ENCODE measurements at places on chromosomes 3 and 15.

- DNase-seq: peak; percentile 32
These were observed 27.7 kb upstream of the LRRFIP2 start for GRCh38 chr3:37202035-37202434.

DNA sequence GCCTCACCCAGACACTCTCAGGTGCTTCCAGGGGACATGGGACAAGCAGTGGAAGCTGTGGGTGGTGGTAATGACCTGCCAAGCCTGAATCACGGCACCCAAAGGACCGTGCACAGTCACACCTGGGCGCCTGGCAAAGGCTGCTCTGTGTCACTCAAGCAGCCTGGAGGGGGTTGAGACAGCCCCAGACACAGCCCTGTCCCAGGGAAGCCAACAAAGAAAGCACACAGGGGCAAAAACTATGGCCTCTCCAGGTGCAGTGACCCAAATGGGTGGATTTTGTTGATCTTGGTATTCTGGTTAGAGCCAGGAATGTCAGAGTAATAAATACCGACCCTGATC is 15.0 kb upstream of the OCA2 start:
- DNase-seq: no peak

GRCh38 chr15:92502336-92502735 is 108.7 kb downstream of the ST8SIA2 start:
- DNase-seq: no peak

- DNase-seq: no peak
These were observed 196.0 kb downstream of the AKAP13 start for GRCh38 chr15:85576392-85576791.

- DNase-seq: no peak
These were observed 41.6 kb upstream of the IL20RB start for GRCh38 chr3:136916223-136916622.

DNA sequence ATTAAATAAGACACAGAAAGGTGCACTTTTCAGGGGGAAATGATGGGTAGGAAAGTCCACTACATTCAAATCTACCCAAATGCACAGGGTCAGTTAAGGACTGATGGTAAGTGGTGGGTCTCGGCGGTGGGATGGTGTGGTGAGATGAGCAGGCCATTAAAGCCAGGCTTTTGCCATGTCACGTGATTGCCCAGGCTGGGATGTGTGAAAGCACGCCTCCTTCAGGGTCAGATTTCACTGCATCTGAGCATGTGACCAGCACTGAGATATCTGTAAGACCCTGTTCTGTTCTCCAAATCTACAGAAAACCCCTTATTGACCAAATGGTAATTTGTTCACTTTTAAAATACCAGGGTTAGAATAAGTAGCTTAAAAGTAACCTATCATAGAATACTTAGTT is 301.5 kb downstream of the MEX3B start:
- DNase-seq: no peak

- DNase-seq: no peak
These were observed 225.4 kb downstream of the CTNNB1 start for GRCh38 chr3:41424543-41425300.

DNA sequence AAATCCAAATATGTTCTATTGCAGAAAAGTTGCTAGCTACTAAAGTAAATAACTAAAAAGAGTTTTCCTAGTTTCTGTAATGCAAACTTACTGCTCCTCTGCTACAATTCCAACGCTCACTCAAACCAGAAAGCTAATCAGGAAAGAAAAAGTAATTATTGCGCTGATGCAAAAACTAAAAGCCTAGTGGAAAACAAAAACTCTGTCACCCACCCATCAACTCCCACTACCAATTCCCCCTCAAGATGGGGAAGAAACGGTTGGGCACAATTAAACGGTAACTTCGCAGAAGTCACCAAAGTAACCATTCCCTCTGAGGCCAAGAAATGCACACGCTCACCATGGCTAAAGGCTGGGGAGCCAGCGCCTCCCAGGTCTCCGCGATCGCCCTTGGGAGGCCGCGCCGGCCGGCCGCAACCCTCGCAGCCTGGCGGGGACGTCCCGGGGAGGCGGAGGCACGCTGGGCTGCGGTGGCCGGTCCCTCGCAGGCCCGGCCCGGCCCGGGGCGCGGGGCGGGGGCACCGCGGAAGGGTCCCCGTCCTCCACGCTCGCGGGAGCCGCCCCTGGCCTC is 684 bp downstream of the SLTM start:
- DNase-seq: peak; percentile 46

DNA sequence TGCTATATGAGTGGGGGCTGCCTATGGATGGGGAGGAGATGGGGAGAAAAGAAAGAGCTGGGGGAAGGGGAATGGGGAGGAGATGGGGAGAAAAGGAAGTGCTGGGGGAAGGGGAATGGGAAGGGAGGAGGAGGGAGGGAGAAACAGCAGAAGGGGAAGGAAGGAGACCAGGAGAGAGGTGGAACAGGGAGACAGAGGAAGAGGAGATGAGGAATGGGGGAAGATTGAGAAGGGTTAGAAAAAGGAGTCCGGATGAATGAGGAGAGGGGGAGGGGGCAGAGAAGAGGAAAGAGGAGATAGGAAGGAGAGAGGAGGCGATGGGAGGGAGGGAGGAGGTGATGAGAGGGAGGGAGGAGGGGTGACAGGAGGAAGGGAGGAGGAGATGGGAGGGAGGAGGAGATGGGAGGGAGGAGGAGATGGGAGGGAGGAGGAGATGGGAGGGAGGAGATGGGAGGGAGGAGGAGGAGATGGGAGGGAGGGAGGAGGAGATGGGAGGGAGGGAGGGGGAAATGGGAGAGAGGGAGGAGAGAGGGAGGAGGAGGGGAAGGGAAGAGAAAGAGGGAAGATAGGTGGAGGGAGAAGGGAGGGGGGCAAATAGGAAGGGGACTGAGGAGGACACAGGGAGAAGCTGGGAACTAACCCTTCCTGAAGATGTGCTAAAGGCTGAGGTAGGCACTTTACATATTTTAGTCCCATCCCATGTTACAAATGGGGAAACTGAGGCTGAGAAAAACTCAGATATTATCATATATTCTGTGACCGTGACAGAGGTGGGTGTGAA is 6.6 kb upstream of the BCL2L10 start:
- no peak for DNase-seq

GRCh38 chr15:99071091-99071680 is 33.7 kb upstream of the SYNM start:
- DNase-seq: no peak

- peak; percentile 34 for DNase-seq
These were observed 112.1 kb upstream of the ICE2 start for GRCh38 chr15:60590935-60591495.

GRCh38 chr3:38283810-38284755 is 2.0 kb downstream of the SLC22A14 start:
- peak; percentile 12 for DNase-seq

DNA sequence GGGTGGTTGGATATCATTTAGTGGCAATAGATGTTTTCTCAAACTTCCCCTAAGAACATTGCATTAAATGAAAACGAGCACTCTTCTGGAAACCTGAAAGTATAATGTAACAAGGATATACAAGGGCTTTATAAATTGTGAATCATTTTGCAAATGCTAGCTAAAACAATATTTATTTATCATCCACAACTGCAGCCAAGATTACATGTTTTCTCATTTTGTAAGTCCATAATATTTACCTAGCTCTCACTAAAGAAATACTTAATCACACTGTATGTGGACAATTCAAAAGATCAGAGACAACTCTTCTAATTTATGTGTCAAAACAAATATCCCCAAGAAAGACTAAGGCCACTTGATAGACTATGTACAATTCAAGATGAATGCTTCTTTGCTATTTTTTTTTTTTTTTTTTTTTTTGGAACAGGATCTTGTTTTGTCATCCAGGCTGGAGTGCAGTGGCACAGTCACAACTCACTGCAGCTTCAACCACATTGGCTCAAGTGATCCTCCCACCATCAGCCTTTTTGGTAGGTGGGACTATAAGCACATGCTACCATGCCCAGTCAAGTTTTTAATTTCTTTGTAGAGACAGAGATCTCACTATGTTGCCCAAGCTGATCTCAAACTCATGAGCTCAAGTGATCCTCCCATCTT is 427.7 kb upstream of the THBS1 start:
- no peak for DNase-seq

DNA sequence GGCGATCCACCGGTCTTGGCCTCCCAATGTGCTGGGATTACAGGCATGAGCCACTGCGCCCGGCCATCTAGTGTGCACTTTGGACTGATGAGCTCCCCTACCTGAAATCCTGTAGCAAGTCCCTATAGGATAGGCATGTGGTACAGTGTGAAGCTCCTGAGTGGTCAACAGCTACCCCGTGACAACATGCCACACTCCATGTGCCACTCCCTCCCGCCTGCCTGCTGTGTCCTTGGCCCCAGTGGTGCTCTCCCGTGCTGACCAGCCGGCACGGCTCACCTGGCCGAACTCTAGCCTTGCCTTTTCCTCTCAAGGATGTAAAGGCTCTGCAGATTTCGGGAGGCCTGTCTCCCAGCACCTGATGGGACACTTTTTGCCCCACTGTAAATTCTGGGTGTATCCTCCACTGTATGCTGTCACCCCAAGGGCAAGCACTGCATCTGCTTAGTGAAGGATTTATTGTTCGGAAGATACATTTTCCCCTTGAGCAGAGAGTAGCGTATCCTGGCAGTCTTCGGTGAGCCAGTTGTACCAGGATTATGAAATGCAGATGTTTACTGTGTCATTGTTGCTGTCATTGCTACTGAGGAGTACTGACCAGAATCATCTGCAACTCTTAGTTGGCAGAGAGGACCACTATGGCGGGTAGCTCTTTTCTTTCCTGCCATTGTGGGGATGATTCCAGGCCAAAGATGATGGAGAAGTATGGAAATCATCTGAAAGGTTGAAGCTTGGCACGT is 64.7 kb downstream of the IGF1R start:
- DNase-seq: no peak

- peak; percentile 10 for DNase-seq
These were observed 57.8 kb downstream of the MAP3K13 start for GRCh38 chr3:185420762-185421161.

DNA sequence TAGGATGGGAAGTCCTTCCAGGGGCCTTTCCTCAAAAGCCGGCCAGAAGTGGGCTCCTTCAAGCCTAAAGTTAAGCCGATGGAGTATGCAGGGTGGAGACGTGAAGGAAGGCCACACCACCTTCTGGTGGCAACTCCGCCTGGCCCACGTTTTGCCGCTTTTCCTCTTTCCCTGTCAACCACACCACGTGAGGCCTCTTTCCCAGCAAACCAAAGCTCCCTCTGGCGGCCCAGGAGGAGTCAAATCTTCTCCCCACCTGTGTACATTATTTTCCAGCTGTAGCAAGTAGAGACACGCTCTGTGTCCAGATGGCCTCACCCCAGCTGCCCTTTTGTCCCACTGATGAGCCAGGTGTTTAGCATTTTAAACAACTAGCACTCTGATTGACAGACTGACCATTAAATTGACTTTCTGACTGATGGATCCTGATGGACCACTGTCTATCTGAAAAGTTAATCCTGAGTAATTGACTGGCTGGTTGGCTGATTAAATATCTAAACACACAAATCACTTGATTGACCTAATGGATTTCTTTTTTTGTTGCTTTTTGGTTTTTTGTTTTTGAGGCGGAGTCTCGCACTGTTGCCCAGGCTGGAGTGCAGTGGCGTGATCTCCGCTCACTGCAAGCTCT is 59.6 kb upstream of the ZBTB38 start:
- DNase-seq: no peak

GRCh38 chr15:44804298-44805046 is 68.1 kb downstream of the TRIM69 start:
- DNase-seq: no peak

GRCh38 chr3:42905740-42906069 is 237 bp upstream of the ZNF662 start:
- no peak for DNase-seq

DNA sequence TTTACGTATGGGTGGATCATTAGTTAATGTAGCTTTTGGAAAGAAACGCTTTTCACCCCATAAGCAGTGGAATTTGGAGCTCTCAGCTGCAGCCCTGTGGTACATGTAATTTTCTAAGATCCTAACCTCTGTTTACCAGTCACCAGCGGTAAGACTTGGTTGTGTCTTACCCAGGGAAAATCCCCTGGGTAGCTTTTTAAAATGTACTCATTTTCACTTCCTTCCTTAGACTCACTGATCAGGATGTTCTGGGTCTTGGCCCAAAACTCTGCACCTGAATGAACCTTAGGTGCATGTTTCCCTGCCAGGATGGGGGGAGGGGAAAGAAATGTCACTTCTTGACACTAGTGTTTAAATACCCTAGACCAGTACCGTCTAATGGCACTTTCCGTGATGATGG is 605.2 kb downstream of the MAGI1 start:
- no peak for DNase-seq

- DNase-seq: no peak
These were observed 73.2 kb downstream of the CD47 start for GRCh38 chr3:108017587-108017986.

- no peak for DNase-seq
These were observed 19.1 kb upstream of the XIRP1 start for GRCh38 chr3:39211332-39212130.

DNA sequence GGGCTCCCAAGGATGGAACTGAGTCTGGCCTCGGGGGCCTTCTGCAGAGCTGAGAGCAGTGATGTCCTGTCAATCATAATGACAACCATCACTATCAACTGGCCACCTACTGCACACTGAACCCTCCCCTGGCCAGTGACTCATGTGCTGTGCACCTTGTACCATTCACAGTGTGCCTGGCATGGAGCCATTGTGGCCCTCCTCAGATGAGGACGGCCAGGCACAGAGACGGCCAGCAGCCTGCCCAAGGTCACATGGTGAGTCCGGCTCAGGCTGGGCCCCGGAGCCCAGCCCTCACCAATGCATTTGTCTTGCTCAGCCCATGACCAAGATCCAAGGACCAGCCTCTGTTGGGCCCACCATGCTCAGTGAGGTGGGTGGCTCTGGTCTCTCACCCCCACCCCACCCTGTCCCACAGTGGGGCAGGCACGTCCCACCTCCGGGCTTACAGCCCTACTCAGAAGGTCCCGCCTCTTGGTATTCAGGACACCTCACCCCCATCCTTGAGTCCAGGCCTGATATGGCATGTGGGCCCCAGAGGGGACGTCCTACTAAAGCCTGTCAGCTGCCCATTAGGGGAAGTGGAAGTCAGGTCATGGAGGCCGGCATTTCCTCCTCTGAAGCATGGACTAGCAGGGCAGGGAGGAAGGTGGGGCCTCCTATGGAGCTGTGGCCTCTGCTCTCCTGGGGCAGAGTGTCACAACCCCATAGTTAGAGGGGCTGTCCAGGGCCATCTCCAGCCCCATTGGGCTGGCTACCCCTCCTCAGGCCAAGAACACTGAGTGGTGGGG is 35.9 kb upstream of the TMEM115 start:
- no peak for DNase-seq

DNA sequence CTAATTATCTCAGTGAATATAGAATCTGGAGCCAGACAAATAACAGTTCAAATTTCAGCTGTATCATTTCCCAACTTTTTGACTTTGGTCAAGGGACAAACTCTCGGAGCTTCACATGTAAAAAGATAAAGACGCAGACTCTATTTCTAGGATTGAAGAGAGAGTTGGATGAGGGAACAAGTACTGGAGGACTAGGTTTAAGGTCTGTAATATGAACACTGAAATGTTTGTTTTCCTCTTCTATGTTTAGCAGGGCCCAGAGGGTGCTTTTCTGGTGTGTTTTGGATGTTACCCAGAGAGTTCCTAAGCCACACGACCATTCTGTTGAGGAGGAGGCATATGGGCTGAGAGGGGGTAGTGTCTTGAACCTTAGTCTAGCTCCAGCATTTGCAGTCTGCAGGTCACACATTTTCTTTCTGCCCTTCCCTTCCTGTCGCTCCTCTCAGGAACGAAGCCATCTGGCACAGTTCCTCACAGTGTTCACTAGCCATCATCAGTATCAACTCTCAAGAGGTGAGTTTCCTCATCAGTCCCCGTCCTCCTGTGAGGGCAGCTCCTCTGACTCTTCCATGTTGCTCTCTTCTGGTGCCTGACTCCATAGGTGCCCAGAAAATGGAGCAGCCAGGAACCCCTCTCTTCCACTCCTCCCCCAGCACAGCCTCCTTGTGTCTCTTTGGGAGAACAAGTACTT is 250.1 kb downstream of the SQOR start:
- DNase-seq: no peak

Data from muscle of arm (tissue), 14 donors.